ENCODE measurements at places on chromosomes 11 and 22.

- no peak for DNase-seq
Observed at GRCh38 chr11:86182976-86183584, 61.5 kb upstream of the EED start.

DNA sequence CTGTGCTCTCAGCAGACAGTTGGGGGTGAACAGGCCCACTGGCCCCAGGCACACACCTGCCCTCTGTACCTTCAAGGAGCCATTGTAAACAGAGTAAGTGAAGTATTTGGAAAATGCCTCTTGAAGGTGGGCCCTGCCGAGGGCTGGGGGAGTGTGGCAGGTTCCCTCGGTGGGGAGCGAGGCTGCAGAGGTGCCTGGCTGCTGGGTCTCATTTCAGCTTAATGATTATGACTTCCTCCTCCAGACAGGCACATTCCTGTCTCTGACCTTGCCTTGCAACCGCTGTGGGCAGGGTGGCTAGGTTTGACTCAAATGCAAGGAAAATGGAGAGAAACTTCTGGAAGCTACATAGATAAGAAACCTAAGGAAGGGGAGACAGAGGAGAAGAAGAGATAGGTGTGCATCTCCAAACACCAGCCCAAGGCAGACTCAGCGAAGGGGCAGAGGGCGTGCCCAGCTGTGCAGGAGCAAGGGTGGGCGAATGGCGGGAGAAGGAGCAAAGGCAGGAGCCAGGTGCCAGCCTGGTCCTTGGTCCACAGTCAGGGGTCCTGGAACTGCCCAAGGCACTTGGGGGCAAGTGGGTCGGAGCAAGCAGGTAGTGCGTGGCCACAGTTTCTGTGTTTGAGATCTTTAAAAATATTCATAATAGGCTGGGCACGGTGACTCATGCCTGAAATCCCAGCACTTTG is 14.0 kb downstream of the GRAMD4 start:
- DNase-seq, result no peak

DNA sequence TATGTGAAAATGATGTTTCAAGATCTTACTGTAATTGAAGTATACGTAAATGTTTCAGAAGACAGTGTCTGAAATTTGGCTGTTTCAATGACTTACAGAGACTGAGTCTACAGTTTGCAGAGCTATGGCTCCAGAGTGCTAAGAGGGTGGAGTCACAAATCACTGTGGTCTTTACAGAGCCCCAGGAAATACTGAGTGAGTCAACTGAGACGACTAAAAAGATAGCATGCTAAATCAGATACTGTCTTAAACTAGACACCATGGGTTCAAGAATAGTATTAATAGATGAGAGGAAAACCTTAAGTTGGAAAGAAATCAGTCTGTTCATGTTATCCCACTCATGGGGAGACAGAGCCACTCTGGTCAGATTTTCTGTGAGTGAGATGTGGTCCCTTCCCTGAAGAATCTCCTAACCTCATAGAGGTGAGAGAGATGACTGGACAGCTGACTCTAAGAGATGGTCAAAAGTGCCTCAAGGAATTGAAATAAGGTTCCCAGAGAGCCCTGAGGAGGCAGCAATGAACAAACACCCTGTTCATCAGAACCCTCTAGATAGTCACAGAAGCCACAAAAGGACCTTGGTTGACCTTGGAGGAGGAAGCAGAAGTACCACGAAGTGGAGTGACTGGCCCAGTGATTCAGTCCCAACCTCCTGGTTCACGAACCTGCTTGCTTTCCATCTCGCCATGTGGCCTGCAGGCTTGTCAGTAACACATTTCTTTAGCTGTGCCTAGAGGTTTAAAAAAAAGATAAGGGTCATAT is 30.2 kb downstream of the C11orf91 start:
- DNase-seq, result no peak

DNA sequence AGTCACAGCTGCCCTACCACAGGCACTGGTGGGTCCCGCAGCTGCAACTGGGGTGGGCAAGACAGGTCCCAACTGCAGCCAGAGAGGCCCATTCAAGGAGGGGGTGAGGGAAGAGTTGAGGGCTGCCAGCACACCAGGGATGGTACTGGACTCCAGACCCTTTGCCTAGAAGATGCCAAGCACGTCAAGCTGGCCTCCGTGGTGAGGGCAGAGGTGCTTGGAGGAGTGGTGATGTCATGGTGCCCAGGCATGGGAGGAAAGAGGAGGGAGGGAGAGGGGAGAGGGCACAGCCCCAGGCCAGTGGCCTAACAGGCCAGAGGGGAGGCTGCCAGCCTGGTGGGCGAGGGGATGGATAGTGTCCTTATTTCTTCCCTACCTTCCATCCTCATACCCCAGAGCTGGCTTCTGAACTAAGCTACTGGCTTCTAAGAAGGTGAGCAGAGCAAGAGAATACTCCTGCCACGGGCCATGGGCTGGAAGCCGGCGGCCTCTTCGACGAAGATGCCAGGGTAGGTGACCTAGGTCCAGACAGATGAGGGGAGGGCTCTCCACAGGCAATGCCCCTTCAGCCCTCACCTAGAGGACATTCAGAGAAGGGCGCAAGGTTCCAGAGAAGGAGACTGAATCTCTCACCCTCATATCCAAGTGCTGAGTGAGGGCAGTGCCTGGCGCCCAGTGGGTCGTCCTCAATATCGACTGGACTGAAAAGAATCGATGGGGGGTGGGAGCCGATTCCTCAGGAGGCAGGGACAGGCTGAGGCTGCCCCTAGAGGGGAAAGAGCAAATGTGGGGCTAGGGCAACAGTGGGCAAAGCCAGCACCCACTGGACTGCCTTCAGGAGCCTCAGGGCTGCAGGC is 1.8 kb downstream of the SYT7 start:
- DNase-seq, result no peak

GRCh38 chr22:24398409-24398808 is 29.0 kb upstream of the ADORA2A start:
- DNase-seq, result no peak

DNA sequence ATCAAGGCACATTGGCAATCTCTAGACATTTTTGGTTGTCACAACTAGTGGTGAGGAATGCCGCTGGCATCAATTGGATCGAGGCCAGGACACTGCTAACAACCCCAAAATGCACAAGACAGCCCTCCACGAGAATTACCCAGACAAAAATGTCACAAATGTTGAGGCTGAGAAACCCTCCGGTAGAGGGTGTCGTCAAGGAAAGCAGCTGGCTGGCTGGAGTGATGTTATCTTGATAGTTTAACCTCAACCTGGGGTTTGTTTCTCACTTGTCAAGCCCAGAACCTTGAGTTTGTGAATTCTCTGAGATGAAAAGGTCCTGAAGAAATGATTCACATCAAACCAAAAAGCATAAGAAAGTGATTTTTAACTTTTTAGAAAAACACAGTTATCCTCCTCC is 21.1 kb upstream of the TMPRSS13 start:
- no peak for DNase-seq

GRCh38 chr11:119741369-119742262 is 12.6 kb upstream of the NECTIN1 start:
- no peak for DNase-seq

DNA sequence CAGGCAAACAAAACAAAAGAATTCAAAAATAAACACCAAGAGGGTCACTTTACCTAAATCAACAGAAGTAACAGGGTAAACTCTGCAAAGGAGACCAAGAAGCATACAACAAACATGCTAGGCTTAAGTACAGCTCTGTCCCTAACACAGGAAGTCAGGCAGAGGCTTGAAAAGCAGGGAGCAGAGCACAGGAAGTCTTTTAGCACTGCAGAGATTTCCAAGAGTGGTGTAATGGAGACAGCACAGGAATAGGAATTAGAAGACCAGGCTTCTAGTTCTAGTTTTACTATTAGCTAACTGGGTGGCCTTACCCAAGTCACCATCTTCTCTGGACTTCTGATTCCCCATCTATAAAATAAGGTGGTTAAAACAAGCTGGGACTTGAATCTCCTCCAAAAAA is 1.9 kb downstream of the RBFOX2 start:
- no peak for DNase-seq

- DNase-seq, result no peak
Observed at GRCh38 chr22:46736705-46737104, 1.3 kb downstream of the CERK start.

- no peak for DNase-seq
Observed at GRCh38 chr22:45200860-45201511, 37.3 kb downstream of the NUP50 start.

GRCh38 chr11:70247710-70248072 is 22.8 kb upstream of the PPFIA1 start:
- no peak for DNase-seq

- DNase-seq, result no peak
Observed at GRCh38 chr22:25370322-25370721, 150.9 kb downstream of the CRYBB2 start.

DNA sequence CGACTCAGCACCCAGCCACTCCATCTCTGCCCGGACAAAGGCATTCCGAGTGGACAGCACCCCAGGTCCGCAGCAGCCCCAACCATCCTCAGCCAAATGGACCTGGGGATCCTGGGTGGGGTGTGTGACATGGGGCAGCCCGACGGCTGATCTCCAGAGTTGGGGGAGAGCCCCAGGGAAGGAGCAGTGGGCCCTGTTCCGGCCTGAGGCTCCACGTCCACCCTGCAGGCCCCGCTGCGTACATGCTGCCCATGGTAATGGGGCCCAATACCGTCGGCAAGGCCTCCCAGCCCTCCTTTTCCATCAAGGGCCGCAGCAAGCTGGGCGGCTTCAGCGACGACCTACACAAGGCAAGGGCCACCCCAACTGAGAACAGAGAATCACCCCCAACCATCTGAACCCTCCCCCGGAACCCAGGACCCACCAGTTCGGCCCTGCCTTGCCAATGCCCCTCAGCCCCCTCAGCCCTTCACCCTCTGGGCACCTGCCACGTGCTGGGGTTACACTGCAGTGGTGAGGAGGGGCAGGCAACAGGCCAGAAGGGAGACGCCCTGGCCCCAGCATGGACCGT is 5.4 kb downstream of the SCGB1C1 start:
- DNase-seq, result no peak

DNA sequence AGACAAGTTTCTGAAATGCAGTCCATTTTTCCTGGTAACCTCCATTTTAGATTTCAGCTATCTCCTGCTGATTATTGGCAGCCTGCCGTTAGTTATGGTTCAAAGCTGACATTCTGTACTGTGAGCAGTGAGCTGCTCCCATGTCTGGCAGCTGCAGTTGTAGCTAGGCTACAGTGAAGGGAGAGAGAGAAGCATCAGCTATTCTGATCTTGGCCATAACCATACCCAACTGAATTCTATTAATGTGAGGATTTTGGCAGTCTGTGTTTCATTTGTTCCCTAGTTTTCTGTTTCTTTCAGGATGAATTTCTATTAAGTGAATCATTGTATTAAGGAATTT is 33.4 kb downstream of the SIK2 start:
- no peak for DNase-seq

DNA sequence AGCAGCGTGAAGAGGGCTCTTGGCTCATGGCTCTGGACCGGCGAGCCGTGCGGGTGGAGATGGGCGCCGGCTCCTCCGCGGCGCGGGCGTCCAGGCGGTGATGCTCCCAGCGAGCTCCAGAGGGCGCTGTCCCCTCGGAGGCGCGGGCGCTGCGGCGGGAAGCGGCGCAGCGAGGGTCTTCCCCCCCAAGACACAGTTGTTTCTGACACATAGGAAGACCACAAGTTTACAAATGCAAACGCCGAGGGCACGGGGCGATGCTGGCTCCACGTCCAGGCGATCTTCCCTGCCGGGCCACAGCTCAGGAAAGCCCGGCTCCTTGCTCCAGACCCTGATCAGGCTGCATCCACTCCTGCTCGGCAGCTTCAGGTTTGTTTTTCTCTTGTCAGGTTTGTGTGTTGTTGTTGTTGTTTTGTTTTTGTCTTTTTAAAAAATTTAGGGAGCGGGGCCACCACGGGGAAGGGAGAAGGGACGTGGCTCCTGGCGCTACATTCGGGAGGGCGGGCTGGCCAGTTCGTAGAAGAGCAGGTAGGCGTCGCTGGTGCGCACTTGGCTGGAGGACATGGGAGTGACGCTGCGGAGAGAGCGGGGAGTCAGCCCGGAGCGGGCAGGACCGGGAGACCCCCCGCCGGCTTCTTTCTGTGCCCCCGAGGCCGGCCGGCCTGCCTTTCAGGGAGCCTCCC is 10.0 kb upstream of the MFRP start:
- no peak for DNase-seq

DNA sequence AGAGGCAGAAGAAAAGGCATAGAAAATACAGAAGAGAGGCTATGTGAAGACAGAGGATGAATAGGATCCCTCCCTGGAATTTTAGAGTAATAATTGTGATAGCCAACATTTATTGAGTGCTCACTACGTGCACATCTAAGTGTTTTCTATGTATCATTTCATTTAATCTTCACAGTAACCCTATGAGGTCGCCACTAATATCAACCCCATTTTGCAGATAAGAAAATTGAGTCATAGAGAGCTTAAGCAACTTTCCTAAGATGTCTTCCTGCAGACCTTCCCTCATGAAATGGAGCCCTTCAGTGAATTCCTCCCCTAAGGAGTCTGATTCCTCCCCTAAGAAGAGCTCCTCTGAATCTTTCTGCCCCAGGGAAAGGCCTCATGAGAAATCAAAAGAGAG is 38.1 kb downstream of the RRP8 start:
- no peak for DNase-seq

- no peak for DNase-seq
Observed at GRCh38 chr22:31497148-31497938, 1.0 kb downstream of the SFI1 start.

GRCh38 chr11:116703421-116703820 is 69.4 kb downstream of the BUD13 start:
- no peak for DNase-seq

GRCh38 chr11:130183878-130184610 is 24.5 kb downstream of the ST14 start:
- DNase-seq, result no peak

- no peak for DNase-seq
Observed at GRCh38 chr11:130671801-130672700, 223.6 kb downstream of the ADAMTS15 start.

DNA sequence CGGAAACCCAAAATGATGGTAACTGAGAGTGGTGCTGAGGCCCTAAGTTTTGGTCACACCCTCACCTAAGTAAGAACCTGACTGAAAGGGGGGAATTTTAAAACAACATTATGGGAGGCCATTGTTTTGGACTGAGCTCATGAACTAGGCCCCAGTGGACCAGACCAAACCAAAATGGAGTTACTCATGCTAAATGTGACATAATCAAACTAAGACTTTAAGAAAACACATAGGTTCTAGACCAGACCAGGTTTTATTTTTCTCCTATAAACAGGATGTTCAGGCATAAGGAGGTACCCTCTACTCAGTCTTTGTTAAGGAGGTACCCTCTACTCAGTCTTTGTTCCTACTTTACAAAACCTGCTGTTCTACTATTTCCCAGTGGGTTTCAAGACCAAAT is 7.4 kb upstream of the EI24 start:
- DNase-seq, result no peak

DNA sequence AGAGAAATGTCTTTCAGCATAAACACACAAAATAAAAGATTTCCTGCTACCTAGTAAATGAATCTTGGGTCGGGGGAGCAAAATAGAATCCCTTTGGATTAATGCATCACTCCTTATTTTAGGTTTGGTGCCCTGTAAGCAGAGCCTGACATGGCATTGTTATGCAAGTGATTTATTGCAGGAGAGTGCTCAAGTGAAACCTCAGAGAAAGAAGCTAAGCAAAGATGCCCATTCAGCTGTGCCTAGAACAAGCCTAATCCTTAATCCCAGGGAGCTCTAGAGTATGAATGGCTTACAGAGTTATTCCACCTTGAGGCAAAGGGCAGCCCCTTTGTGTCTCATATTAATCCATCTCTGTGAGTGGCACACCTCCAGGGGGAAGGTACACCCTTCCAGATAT is 21.1 kb downstream of the C11orf87 start:
- DNase-seq, result no peak

GRCh38 chr11:823441-824291 is 4.1 kb upstream of the CRACR2B start:
- DNase-seq, result no peak

- DNase-seq, result no peak
Observed at GRCh38 chr11:117690484-117691217, 106.4 kb downstream of the DSCAML1 start.

Measured in right renal cortex interstitium (tissue), 3 donors.